Breast epithelium (tissue), 4 donors: ENCODE measurements at places on chromosomes 5 and 9.

DNA sequence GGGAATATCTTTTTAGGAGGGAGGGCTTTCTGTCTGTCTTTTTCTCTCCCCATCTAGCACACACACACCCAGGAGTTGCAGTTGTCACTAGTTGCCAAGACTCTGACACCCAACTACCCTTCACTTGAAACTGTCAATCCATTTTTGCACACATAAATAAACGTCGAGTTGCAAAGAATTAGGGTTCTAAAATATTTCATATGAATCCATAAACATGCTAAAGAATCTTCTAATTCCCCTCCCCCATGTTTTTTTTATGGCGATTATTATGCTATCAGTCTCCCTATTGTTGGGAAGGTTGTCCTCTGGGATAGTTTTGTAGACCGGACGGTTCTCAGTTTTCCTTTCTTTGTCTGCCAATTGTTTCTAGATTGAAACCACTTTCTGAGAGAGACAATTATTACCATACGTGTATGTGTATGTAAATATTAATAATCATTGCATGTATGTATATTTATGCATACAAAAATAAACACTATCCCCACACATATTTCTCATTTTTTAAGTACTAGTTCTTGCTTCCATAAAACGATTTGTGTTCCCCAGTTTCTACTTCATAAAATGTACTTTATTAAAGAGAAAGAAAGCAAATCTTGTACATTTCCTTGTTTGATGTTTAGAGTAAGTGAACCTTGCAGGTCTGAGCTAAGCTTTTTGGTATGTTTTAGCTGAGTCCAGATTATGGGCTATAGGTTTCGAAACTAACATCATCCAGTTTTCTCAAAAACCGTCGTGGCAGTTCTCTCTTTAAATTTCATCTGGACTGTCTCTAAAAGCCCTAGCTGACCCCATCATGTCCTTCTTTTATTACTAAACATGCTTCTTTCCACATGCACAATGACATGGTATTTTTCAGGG, 165.0 kb upstream of the MPDZ start:
- DNase-seq: no peak

GRCh38 chr9:76564297-76564696, 105.3 kb downstream of the GCNT1 start:
- no peak for DNase-seq

GRCh38 chr5:74865804-74866595, at the start of gene FAM169A:
Gene FAM169A, minus strand, starts transcription at chr5:74866387. Its CDS starts 24,711 bp downstream, at chr5:74841676.
- no peak for DNase-seq

GRCh38 chr9:3912280-3912679, 386.5 kb upstream of the RFX3 start:
- no peak for DNase-seq

- DNase-seq: no peak
These were observed 1.8 kb upstream of the MYORG start for GRCh38 chr9:34378376-34379060.

DNA sequence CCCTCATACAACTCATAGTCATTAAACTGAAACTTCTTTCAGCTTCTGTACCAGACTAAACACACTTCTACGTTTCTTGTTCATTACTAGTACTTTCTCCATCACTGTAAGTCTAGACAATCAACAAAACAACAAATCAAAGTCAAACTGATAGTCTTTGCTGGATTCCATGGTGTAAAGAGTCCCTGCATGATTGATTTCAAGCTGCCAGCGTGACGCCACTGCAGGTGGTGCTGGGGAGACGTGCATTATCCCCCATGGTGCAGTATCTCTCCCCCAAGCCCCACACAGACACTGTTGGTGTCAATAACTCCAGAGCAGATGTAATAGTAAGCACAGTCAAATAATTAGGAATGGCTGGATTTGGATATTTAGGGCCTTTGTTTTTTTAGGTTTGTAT, 10.7 kb upstream of the SLC2A8 start:
- no peak for DNase-seq

DNA sequence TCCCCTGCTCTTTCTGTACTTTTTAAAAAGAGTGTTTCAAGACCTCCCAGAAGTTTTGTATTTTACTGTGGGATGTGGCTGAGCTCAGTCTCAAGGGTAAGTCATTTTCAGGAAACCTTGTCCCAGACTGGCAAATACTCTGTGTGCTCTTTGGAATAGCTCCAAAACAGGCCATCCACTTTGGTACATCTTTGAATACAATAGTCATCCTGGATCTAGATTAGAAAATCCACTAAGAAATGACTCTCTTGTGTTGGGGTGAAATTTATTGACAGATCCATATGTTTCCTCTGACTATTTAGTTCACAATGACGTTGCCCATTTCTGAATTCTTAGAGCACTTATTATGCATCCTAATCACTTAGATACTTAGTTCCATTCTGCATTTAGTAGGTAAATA, 95.2 kb downstream of the PLCXD3 start:
- no peak for DNase-seq
